ENCODE measurements at places on chromosomes 5 and 9.

DNA sequence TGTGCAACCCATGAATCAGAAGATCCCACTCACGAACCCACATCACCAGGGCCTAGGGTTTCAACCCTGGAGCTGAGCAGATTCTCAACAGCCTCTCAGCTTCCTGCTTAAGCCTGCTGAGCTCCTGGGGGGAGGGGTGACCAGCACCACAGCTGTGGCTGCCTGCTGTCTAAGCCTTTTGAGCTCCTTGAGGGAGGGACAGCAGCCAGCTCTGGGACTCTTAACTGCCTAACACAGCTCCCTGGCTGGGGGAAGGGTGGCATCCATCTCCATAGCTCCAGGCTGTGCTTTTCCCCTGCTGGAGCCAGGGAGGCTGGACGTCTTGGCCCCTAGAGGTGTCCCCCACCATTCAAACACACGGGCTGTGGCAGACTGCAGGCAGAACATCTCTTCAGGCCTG, 250.3 kb downstream of the DMAC1 start:
- no peak for DNase-seq

DNA sequence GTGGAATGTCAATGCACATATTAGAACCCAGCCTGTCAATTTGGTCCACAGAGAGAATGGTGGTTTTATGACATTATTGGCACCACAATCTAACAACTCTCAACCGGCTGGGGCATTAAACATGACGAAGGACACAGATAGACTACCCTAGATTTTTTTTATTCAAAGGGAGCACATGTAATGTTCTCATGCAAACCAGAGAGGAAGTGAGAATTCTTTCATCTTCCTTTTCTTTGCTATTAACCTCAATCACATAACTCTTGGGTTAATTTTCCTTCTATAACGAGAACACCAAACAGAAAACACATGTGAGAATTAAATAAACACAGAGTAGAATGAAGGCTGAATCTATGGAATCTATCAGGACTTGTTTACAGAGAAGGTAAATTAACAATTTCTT, 94.9 kb upstream of the TNC start:
- no peak for DNase-seq

GRCh38 chr5:41087461-41087860, 16.3 kb upstream of the MROH2B start:
- no peak for DNase-seq

DNA sequence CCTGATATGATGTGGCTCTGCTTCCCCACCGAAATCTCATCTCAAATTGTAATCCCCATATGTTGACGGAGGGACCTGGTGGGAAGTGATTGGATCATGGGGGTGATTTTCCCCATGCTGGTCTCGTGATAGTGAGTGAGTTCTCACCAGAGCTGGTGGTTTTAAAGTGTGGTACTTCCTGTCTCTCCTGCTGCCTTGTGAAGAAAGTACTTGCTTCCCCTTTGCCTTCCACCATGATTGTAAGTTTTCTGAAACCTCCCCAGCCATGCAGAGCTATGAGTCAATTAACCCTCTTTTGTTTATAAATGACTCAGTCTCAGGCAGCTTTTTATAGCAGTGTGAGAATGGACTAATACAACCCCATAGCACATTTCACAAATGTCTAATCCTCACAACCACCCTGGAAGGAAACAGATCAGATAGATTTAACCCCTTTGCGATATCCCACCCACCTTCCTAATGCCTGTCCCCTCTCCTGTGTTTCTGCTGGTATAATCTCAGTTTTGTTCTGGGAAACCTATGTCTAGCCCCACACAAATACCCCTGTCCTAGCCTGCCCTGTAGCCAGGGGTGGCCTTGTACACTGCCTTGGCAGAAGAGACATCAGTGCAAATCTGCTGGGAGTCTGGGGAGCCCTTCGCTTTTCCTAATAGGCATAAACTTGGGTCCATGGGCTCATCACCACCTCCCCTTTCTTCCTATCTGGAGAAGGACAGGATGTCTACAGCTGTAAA, 157.0 kb upstream of the RAI14 start:
- no peak for DNase-seq

GRCh38 chr5:157285310-157286035, 19.6 kb downstream of the CYFIP2 start:
- no peak for DNase-seq

GRCh38 chr5:53100606-53101005, 9.0 kb downstream of the MOCS2 start:
- DNase-seq, result no peak

DNA sequence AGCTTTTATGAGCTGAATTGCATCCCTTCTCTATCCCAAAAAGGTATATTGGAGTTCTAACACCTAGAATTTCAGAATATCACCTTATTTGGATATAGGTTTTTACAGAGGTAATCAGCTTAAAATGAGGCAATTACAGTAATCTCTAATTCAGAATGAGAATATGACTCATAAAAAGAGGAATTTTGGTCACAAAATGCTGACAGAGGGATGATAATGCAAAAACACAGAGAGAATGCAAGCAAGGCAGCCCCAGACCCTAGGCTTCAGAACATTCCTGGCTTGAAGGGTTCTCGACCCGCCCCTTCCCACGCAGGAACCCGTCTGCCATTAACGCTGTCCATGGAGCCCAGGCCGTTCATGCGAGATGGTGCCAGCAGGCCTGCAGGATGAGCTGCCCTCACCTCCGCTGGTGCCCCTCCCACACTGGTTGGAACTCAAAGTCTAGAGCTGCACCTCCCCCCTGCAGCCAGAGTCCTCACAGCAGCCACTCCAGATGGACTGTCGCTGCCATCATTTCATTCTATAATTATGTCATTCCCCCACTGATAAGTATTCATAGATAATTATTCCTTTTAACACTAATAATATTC, 1173.4 kb upstream of the ACO1 start:
- no peak for DNase-seq

GRCh38 chr9:7169717-7170389, 412.1 kb downstream of the KDM4C start:
- no peak for DNase-seq

GRCh38 chr9:135901031-135901758, 6.2 kb downstream of the CAMSAP1 start:
- DNase-seq, result no peak

DNA sequence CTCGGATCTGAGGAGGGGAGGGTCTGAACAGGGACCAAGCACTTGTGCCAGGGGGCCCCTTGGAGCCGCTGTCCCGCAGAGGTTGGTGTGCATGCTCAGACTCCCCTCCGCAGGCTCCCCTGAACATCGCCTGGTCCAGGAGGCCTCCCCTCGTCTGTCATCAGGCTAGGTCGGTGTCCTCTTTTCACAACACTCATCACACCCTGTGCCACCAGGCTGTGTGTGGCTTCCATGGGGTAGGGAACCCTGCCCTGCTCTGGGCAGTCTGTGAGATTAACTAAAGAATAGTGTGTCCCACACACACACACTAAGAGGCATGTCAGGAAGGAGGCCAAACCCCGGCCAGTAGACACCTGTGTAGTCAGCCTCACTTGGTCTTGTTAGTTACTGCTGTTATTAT, 119.3 kb downstream of the C5orf15 start:
- DNase-seq, result no peak

GRCh38 chr9:27471789-27472188, 52.3 kb upstream of the IFNK start:
- no peak for DNase-seq

DNA sequence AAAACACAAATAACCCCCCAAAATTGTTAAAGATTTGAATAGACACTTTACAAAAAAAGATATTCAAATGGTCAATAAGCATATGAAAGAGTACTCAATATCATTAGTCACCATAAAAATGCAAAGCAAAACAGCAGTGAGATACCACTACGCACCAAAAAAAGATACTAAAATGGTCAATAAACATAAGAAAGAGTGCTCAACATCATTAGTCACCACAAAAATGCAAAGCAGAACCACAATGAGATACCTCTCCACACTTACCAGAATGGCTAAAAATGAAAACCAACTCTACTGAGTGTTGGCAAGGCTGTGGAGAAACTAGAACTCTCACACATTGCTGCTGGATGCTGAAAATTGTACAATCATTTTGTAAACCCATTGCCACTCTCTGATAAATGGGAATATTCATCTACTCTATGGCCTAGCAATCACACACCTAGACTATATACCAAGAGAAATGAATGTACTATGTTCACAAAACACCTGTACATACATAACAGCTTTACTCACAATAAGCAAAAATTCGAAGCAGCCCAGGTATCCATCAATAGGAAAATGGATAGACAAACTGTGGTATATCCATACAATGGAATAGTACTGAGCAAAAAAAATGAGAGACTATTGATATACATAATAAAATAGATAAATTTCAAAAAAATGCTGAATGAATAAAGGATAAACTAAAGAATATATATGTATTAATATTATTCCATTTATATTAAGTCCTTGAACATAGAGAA, 205.0 kb upstream of the DAPK1 start:
- DNase-seq, result no peak

GRCh38 chr5:5826911-5827310, 404.4 kb downstream of the ICE1 start:
- no peak for DNase-seq

GRCh38 chr5:130550562-130550928, 614.5 kb downstream of the HINT1 start:
- no peak for DNase-seq

GRCh38 chr5:172245046-172245445, 38.5 kb downstream of the UBTD2 start:
- no peak for DNase-seq

DNA sequence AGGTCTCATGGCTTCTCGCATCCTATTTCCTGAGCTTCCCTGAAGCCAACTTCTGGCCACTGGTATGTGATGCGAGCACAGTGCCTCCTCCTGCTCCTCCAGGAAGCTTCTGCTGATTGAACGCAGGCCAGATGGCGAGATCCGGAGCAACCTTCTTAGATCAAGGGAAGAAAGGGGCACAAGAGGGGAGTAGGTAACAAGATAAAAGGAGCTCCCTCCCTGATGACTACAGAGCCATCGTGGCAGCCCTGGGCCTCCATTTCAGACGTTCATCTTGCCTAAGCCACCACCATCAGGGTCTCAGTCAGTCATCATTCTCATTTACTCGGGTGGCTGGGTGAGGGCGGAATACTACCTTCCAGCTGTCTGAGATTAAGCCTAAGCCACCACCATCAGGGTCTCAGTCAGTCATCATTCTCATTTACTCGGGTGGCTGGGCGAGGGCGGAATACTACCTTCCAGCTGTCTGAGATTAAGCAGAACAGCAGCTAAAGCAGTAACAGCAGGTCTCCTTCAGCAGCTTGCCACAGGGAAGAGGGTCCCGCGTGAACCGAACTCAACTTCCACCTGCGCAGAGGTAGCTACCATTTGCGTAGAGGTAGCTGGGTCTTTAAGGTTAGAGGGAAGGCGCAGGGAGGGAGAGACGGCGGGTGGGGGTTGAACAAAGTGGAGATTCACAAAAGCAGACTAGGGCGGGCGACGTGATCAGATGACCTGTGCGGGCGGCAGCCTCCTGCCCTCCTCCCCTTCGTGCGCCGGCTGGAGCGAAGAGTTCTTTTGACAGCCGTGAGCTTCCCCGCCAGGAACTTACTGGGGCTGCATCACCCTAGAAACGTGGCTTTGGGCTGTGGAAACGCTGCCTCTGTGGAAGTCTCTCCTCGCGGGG, 27.9 kb upstream of the MGAT1 start:
- no peak for DNase-seq

GRCh38 chr9:125284855-125285254, 23.2 kb downstream of the GAPVD1 start:
- no peak for DNase-seq

Data from SHP77 treated with DMSO at 0.1 percent for 48 hours (cell line).